ENCODE measurements at places on chromosomes 6 and 20.

GRCh38 chr6:67812693-67813092 is 822.4 kb upstream of the ADGRB3 start:
- DNase-seq = no peak

DNA sequence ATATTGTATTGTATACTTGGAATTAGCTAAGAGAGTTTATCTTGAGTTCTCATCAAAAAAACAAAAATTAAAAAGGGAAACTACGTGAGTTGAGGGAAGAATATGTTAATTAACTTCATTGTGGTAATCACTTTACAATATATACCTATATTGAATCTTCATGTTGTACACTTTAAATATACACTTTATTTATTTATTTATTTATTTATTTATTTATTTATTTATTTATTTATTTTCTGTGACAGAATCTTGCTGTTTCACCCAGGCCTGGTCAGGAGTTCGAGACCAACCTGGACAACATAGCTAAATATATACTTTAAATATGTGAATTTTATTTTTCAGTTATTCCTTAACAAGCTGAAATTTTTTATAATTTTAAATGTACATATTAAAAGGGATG is 74.1 kb downstream of the VIP start:
- no peak for DNase-seq

DNA sequence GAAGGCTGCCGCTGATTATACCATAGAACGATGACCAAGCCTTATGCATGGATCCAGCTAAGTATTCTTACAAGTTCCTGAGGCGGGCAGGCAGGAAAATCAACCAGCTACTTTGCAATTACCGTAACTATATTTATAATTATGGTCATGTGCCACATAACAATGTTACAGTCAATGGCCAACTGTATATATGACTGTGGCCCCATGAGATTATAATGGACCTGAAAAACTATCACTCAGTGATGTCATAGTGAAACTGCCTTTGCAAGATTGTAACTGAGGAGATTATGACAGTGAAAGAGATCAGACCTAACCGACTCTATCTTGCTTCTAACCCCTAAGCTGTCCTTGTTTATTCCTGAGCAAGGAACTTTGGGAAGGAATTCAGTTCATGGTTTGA is 33.1 kb upstream of the FAM135A start:
- DNase-seq = no peak

- no peak for DNase-seq
Observed at GRCh38 chr6:81450180-81450579, 302.3 kb downstream of the TENT5A start.

GRCh38 chr6:56992703-56993102 is 37.8 kb downstream of the BEND6 start:
- no peak for DNase-seq

GRCh38 chr6:78599526-78599925 is 267.8 kb upstream of the IRAK1BP1 start:
- DNase-seq = no peak
